ENCODE measurements at places on chromosomes 2 and 18.

DNA sequence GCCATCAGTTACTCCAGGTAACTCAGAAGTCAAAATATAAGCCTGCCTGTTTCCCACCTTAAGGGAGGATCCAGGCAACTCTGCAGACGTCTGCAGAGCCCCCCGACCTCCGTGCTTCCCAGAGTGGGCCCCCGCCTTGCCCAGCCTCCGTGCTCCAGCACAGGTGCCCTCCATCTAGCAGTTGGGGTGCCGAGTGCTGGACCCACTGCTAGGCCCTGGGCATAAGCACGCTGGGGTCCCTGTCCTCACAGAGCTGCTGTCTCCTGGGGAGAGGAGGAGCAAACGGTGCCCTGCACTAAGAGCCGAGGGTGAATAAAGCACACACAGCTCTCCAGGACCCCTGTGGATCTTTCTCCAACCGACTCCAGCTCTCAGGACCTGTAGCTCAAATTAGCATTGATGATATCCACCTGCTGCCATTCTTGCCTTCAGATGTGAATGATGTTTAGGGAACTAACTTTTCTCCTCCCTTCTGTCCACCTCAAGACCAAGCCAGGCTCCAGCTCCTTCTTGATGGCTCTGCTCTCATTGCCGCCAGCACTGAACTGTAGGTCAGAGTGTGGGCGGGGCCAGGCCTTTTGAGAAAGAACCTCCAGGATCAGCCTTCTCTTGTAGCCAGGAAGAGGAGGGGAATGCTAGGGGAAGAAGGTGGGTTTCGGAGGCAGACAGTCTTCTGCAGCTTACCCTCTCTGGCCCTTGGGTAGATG lies 121.2 kb downstream of the SMAD7 start:
- DNase-seq, result no peak

DNA sequence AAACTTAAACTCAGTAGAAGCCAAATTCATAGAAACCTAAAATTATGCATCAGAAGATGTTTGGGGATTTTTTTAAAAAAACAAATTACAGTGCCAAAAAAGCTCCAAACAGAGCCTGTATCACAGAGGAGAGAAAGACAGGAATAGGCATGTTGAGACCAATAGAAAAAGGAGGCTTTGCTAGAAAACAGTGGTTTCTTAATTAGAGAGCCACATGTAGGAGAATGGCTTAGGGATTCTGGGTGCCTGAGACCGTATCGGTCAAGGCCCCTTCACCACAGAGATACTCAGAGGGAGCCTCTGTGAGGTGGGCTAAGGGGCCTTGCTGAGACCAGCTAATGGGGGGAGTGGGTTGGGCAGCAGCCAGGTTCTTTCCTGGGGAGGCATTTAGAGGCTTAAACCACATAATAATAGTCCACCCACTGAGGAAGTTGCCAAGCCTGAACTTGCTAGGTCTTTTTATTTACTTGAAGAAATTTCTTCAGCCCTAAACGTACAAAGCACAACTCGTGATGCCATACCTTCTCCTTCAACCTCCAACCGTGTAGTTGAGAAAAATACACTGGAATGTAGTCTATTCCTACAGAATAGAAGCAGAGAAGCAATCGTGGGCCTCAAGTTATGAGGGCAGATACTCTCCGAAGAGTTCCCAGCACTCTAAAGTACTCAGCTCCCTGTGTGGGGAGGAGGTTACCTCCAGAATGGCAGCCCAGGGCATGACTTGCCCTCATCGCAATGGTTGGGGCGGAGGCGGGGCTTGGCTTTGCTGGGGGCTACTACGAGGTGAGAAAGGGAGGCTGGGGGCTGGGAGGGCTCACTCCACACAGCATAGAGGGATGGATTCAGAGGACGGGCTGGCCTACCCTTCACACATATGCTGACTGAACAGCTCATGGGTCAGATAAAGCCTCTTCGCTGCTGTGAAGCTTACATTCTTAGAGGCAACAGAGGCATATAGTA lies 237.9 kb downstream of the TPGS2 start:
- DNase-seq, result no peak

GRCh38 chr2:202375033-202375608 lies 1.0 kb upstream of the BMPR2 start:
- no peak for DNase-seq

DNA sequence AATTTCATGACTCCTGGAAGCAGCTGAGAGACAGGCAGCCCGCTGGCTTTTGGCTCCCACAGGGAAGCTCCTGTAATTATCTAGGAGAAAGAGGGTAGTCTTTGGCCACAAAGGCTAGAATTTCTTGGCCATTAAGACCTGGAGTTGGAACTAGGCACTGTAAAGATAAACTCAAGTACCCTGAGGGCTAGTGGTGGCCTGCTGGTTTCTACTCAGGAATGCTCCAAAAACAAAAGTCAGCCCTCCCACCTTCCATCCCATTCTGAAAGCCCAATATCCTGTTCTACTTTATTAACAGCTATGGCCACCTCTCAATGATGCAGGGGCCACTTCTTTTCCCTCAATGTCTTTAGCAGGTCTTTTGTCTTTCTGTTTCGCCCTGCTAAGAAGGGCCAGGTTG lies 34.0 kb upstream of the CYP26B1 start:
- no peak for DNase-seq

DNA sequence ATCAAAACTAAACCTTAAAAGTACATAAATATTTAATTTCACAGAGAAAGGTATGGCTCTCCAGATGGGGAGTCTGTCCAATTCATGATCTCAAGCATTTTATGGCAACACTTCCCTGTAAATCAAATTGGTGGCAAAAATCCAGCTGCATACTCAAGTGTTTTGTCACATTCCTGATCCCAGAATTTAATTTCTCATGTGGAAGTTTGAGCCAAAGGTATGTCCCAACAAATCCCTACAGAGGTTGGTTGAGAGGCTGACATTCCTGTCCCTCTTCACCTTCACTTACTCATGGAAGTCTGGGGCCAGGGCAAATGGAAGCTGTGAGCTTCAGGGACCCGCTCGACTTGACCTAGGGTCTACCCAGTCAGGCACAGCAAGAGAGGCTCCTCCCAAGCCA lies 17.7 kb downstream of the KLF7 start:
- no peak for DNase-seq

- no peak for DNase-seq
These were observed 746.9 kb upstream of the NRXN1 start for GRCh38 chr2:51778806-51779205.

GRCh38 chr18:79680100-79680879 lies 687 bp downstream of the CTDP1 start:
- DNase-seq, result peak; percentile 55

DNA sequence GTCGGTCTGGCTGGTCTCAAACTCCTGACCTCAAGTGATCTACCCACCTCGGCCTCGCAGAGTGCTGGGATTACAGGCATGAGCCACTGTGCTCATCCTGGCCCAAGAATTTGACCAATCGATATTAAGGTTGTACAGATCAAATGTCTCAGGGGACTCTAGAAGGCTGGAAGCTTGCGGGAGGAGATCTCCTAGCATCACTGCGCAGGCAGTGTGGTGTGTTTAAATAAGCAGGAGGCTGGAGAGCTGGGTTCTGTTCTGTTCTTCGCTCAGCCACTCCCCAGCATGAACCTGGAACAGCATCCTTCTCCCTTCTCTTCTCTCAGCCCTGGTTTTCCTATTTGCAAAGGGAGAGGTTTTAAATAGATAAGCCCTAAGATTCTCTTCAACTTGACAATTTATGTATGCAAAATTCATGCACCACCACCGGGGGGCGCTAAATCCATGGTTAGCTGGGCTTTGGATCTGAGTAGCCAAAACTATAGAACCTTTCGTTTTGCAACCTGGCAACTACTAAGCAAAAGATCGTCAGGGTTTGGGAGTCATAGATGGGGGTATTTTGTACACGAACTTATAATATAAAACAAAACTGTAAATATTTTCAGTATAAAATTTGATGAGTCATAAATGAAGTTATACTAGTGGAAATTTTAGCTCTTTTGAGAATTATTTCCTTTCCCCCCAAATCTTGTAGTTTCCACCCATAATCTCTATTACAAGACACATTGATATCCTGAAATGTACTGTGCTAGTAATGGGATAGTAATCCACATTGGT lies 60.6 kb downstream of the SLC16A14 start:
- peak; percentile 76 for DNase-seq

DNA sequence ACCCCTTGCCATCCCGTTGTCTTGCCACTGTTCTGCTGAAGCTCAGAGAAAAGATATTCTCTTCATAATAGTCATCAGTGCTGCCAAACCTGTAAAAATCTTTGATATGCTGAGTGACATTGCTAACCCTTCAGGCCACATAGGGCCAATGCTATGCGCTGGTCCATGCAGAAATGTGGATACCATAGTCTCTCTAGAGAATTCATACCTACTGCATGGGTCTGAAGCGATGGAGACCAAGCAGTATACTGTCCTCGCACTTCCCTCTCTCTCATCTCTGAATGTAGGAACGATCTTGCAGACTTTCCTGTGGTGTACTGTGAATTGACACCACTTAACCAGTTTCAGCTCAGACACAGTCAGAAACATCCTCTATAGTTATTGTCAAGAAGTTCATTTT lies 17.9 kb upstream of the ANKRD44 start:
- DNase-seq, result no peak

DNA sequence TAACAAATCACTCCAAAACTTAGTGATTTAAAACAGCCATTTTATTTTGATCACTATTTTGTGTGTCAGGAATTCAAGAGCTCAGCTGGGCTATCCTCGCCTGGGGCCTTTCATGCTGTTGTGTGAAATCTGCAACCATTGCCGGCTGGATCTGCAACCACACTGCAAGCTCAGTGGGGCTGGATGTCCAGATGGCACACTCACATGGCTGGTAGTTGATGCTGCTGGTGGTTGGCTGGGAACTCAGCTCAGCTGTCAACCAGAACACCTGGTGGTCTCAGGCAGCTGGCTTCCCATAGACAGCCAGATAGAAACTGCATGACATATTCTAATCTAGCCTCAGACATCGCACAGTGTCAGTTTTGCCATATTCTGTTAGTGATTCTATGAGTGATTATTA lies 30.6 kb upstream of the AP1S3 start:
- DNase-seq, result no peak

GRCh38 chr2:204042401-204042800 lies 105.8 kb downstream of the ICOS start:
- no peak for DNase-seq

DNA sequence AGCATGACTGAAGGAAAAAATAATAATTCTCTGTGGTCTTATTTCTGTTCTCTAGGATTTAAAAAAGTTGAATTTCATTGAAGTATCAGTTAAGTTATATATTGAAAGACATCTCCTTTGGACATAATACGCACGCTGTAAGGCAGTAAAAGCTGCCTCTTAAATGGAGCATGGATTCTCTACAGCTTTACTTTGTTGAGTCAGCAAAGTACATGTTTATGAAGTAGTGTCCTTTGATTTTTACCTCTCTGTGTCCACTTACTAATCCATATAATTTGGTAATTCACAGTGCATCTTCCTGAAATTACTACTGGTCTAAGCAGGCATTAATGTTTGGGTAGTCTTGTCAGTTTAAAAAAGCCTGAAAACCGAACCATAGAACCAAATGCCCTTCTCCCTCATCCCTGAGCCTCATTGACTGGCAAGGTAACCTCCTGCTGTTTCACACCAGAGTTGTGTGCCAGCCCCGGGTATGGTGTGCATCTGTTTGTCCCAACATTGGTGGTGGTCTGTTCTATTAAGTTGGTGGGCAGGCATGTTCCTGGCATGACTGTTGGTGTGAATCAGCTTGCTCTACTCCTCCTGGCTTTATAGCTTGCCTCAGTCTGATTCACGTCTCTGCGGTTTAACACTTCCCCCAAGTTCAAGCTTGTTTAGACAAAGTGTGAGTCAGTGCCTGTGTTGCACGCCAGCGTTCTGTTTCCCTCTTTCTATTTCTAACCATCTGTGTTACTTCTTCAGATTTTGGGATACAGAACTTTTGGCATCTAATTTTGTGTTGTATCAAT lies 71.0 kb upstream of the ITM2C start:
- DNase-seq, result no peak

- DNase-seq, result no peak
These were observed 28.3 kb upstream of the NTSR2 start for GRCh38 chr2:11698009-11698922.

- DNase-seq, result no peak
These were observed 726.4 kb upstream of the CDH2 start for GRCh38 chr18:28903306-28903705.

- DNase-seq, result no peak
These were observed 71.8 kb upstream of the NPAS2 start for GRCh38 chr2:100747996-100748615.

GRCh38 chr2:116676776-116677175 lies 1137.7 kb upstream of the DDX18 start:
- no peak for DNase-seq

DNA sequence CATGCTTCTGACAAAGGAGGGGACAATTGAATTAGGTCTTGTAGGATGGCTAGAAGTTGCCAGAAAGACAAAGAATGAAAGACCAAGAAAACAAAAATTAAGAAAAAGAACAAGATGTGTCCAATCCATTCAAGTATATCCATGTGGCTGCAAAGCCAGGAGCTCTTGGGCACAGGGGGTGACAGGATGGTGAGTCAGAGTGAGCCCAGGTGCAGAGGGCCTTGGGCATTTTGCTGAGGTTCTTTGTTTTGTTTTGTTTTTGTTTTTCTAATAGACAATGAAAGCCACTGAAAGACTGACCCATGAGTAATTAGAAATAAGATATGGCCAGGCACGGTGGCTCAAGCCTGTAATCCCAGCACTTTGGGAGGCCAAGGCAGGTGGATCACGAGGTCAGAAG lies 104.6 kb upstream of the KLHL29 start:
- no peak for DNase-seq

DNA sequence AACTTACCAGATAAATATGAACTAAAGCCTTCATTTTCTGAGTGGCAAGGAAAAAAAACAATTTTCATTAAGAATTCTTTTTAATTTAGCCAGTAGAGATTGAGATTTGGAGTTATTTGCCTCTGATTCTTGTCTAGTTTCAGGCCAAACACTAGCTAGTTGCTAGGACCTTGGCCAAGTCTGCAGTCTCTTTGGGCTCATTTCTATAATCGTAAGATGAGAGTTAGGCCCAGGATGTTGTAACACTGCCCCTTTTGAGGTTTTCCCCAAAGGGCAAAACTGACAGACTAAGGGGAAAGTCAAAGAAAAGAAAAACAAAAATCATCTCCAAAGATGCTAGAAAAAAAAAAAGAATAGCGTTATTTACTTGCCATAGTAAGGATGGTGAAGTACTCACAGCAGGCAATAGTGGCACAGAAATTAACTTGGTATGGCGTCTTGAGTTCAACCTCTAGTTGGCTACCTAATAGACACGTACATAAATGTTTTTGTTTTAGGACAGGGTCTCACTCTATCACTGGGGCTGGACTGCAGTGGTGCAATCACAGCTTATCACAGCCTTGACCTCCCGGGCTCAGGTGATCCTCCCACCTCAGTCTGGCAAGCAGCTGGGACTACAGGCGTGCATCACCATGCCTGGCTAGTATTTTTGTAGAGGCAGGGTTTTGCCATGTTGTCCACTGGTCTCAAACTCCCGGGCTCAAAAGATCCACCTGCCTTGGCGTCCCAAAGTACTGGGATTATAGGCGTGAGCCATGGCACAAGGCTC lies 23.0 kb upstream of the ADAM17 start:
- no peak for DNase-seq

- no peak for DNase-seq
These were observed 78.0 kb downstream of the TMEM182 start for GRCh38 chr2:102839668-102840388.

DNA sequence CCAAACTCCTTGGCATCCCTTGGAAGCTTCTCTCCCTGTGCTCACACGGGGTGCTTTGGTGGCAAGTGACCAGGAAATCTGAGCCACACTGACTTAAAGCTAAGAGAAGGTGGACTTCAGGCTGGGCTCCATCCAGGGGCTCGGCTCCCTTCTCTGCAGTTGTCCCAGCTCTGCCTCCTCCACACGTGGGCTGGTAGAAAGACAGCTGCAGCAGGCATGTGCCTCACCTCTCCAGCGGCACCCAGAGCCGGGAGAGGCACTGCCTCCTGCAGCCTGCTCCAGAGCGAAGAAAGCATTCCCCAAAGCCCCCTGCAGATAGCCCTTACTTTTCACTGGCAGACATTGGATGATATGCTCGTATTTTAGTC lies 11.3 kb downstream of the KCNF1 start:
- DNase-seq, result no peak
